ENCODE measurements at places on chromosomes 7 and 10. TPM values are rescaled to one million over a fixed set of nuclear protein-coding genes. Genes with fewer than 3 reads are reported as not detected.

The PPP1R9A gene
- 0.81 TPM for total RNA-seq

The STK31 gene
- total RNA-seq, result not detected

The ACTL6B gene
- total RNA-seq, result not detected

The PDE6C gene
- not detected for total RNA-seq

The SPOCK2 gene
- 0.26 TPM for total RNA-seq

The MLXIPL gene
- not detected for total RNA-seq

The GIMAP8 gene
- 2.1 TPM for total RNA-seq

The CC2D2B gene
- 0.06 TPM for total RNA-seq

The MYH16 gene
- not detected for total RNA-seq

The MYL10 gene
- total RNA-seq, result not detected

The HELLS gene
- 23.5 TPM for total RNA-seq
